ENCODE measurements at places on chromosomes 2 and 18. TPM values are rescaled to one million over a fixed set of nuclear protein-coding genes. Genes with fewer than 3 reads are reported as not detected.

- DNase-seq, result no peak
These were observed 110.0 kb downstream of the OSBPL6 start for GRCh38 chr2:178304333-178304732.

- DNase-seq, result peak; percentile 55
These were observed 12.4 kb downstream of the SUPT7L start for GRCh38 chr2:27651056-27651455.

DNA sequence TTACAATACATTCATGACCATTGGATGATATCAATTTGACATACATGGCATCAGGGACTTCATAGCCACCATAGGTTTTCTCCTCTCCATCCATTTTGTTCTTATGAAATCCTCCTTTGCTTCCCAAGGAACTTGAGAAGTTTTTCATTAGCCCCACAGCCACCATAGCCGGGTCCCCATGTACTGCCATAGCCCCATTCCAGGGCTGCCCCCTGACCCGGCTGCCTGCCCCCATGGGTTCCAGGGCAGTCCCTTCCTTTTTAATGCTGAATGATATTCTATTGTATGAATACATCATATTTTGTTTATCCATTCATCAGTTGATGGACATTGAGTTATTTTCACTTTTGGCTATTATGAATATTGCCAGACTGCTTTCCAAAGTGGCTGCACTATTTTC lies 20.4 kb downstream of the ATP6V1B1 start:
- no peak for DNase-seq

Gene STARD6
- 0.28 TPM for total RNA-seq

GRCh38 chr18:44882163-44882868 lies 201.6 kb downstream of the SETBP1 start:
- DNase-seq, result no peak

Gene XPO1
- 104 TPM for total RNA-seq

- DNase-seq, result no peak
These were observed 50.8 kb downstream of the PIAS2 start for GRCh38 chr18:46866523-46866922.

Gene TIGD1
- 2.8 TPM for total RNA-seq

- DNase-seq, result no peak
These were observed 80.4 kb downstream of the CHST9 start for GRCh38 chr18:27104743-27105142.

Gene PRKRA
- 53.6 TPM for total RNA-seq

- DNase-seq, result peak; percentile 44
These were observed 56.1 kb downstream of the SF3B1 start for GRCh38 chr2:197378494-197379307.

- no peak for DNase-seq
These were observed 24.7 kb downstream of the BABAM2 start for GRCh38 chr2:27915191-27915590.

DNA sequence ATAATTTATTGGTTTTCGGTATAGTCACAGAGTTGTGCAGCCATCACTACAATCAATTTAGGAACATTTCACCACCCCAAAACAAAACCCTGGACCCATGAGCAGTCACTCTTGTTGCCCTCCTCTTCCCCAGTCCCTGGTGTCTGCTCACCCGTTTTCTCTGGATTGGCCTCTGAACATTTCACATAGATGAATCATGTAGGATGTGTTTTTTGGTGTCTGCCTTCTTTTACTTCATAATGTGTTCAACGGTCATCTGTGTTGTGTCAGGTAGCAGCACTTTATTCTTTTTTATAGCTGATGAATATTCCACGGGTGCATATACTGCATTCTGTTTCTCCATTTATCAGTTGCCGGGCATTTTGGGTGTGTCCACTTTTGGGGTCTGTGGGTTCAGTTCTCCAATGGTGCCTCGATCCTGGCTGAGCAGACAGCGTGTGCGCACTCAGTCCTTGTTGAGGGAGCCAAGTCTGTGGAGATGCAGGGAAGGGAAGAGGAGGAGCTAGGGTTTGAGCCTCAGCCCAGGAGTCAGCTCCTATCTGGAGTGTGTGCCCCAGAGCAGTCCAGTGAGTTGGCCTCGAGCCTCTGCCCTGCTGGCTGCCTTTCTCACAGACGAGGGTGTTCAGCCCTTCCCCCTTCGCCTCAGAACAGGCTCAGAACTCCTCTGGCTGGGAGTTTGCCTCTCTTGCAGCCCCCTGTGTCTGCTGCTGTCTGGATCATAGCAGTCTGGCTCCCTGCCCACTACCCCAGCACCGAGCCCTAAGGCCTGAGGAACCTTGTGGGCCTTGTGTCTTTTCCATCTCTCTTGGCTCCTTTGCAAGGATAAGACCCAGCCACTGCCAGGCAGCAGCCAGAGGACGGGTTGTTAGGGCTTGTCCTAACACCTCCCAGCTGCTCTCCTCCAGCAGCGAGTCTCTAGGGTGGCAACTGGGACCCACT lies 18.0 kb downstream of the C2orf74 start:
- peak; percentile 77 for DNase-seq

DNA sequence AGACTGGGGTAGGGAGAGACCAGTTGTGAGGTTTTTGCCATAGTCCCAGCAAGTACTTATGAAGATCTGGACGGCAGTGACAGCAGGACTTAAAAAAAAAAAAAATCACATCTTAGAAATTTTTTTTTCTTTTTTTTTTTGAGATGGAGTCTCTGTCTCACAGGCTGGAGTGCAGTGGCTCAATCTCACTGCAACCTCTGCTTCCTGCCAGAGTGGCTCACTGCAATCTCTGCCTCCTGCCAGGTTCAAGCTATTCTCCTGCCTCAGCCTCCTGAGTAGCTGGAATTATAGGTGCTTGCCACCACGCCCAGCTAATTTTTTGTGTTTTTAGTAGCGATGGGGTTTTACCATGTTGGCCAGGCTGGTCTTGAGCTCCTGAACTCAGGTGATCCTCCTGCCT lies 22.4 kb upstream of the STAT4 start:
- no peak for DNase-seq

DNA sequence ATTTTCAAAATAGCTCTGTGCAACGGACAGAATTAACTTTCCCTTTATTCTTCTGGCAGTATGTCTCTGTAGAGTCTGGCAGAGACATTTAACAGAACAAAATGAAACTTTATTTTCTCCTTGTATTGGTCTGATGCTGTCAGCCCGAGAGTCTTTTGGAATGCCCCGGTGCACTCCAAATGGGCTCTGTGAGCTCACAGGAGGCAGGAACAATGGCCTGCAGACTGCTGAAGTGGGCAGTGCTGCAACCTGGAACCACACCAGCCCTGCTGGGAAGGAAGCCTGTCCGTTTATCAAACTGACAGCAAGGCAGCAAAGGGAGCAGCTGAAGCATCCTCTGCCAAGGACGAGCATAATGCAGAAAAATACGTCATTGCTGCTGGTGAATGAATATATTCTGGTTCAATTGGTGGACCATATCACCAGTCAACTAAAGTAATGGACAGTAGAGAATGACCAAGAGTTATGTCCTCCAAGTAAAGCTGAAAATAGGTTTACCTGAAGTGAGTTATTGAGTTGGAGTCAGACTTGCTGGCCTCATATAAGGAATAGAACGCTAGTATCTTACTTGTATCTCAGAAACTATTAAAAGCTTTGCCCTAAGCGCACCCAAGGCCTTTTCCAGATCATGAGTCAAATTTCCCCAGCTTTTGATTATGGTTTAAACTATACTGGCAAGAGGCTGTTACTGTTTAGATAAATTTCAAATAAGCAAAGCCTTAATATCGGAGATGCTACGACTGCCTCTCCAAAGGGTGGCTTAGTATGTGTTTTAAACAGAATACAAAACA lies 207.6 kb upstream of the TANK start:
- peak; percentile 55 for DNase-seq

Gene ABCG5
- total RNA-seq, result not detected

Gene CELF4
- not detected for total RNA-seq

Gene CLEC4F
- total RNA-seq, result not detected

- DNase-seq, result no peak
These were observed 309.7 kb upstream of the LRRTM4 start for GRCh38 chr2:77831898-77832297.

Gene LAMA3
- total RNA-seq, result 0.18 TPM

GRCh38 chr2:191152482-191153240 lies 1.9 kb upstream of the STAT4 start:
- peak; percentile 75 for DNase-seq

DNA sequence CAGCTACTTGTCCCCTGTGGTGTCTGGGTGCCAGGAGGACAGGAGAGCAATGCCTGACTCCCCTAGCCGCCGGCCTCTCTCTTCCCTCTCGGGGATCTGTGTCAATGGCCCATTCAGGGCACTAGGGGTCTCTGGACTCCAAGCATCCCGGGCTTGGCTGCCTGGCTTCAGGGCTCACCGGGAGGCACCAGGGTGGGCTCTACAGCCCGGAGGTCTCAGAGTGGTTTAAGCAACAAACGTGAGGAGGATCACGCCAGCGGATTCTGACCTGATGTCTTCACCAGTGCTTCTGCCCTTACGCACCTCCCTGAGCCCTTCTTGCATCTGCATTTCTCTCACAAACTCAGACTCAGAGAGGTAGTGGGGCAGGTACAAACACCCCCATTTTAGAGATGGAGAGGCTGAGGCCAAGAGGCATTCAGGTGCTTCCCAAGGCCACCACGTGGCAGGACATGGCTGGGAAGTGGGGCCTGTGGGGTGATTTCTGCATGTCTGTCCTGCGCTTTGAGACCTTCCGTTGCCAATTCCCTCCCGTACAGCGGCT lies 243.0 kb downstream of the CELF4 start:
- peak; percentile 21 for DNase-seq

GRCh38 chr18:3340015-3340681 lies 78.2 kb downstream of the MYL12B start:
- peak; percentile 56 for DNase-seq

DNA sequence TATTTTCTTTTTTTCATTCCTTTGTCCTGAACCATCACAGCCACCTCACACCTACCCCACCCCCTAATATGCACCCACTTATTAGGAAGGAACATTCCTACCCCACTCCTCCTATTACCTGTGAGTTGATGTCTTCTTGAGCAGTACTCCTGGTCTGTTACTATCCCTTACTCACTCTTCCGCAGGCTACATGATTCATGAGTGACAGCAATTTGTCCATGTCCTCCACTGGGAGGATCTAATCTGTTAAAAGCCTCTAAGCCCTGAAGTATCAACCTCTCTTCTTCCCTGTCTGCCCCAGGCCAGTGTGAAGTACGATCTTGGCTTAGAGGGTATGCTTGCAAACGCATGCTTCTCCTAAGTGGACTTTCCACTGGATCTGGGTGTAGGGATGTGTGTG lies 75.6 kb upstream of the RFX8 start:
- no peak for DNase-seq

Gene PLCD4
- total RNA-seq, result 2.0 TPM

DNA sequence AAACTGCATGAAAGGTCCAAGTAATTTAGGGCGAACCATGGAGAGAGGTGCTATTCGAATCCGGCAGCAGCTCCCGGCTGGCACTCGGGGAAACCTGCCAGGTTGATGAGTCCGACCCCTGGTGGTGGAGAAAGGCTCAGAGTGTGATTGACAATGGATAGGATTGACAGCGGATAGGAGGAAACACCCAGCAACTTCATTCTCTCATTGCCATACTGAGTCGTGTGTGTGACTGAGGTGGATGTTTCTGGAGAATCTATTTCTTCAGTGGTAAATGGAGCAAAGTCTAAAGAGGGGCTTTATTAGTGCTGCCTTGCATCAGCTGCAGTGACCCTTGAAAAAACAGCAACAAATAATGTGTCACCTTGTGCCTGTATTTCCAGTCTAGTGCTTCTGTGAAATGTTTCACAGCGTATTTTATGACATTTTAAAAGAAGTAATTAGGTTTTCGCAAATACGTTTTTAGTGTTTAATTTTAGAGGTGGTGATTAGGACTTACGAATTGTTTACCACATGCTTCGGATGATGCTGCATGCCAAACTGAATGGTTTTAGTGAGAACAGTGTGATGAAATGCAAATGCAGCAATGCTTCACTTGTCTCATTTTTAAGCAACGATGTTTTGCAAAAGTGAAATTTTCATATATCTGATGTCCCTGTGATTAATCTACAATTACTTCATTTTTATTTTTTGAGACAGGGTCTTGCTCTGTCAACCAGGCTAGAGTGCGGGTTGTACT lies 102.0 kb downstream of the DCDC2C start:
- no peak for DNase-seq

DNA sequence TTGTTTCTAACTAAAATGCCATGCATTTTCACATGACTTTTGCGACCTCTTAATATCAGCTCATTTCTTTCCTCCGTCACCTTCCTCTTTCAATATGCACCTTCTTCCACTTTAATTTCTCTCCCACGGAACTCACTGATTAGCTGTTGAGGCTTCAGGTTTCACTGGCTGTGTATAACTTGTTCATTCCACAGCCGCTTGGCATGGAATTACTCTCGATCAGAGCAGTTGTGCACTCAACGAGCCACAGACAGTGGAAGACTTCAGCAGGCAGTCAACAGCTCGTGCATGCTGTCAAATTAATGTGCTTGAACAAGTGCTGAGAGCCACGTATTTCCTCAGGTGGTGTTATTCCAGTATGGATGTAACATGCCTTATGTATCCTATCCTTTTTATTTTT lies 491.2 kb upstream of the DDX18 start:
- DNase-seq, result no peak

GRCh38 chr2:148999451-148999921 lies 39.0 kb upstream of the LYPD6B start:
- DNase-seq, result no peak

GRCh38 chr2:177245010-177245422 lies 19.5 kb downstream of the NFE2L2 start:
- DNase-seq, result peak; percentile 88

DNA sequence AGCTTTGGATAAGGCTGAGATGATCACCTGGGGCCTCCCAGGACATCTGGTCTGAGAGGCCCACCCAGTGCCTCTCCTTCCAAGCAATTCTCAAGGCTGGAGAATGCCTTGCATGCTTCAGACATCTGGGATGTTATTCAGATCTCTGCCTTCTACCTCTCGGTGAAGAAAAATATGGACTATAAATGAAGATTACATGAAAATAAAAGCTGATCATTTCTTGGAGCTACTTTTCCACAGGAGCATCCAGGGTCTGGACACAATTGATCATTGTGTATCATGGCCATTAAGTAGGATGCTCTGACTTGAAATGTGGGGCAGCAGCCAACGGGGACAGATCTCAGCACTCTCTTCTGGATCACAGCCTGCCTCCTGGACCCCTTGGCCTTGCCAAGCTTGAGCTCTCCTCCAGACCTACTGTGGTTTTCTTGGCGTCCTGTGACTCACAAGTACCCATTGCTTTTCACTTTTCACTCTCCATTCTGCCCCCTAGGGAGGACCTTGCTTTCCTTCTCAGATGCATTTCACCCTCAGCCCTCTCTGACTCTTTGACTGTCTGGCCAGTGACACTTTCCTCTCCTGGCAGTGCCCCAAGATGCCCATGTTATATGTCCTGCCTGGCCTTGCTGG lies 203.1 kb downstream of the INSIG2 start:
- no peak for DNase-seq

DNA sequence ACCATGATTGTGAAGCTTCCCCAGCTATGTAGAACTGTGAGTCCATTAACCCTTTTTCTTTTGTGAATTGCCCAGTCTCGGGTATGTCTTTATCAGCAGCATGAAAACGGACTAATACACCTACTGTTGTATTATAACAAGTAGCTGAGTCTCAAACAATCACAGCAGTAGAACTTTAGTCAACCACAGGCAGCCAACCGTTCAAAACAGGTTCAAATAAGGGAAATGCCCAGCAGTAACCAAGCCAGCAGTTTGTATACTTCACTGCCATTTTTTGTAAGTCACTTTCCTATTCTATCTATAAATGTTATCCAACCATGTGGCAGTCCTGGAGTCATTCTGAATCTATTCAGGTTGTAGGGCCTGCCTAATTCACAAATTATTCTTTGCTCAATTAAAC lies 1560.6 kb upstream of the SLC39A10 start:
- no peak for DNase-seq

- DNase-seq, result no peak
These were observed 18.6 kb upstream of the ETAA1 start for GRCh38 chr2:67378555-67378954.
